ENCODE measurements at places on chromosomes 6 and 20.

- DNase-seq, result no peak
Observed at GRCh38 chr6:30748851-30749540, 4.6 kb upstream of the IER3 start.

DNA sequence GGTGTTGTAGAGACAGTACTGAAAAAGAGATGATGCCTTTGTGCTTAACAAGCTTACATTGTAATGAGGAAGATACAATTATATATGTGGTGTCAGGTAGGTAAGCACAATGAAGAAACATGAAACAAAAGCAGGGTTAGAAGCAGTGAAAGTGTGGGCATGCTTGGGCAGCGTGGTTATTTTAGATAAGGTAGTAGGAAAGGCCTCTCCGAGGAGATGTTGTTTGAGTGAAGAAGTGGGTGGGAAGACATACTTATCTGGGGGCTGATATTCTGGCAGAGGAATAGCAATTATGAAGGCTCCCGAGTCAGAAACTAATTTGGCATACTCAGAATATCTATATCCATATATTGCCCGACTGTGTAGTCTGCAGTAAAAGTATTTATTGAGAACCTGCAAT, 4.7 kb downstream of the CDKAL1 start:
- DNase-seq, result no peak

GRCh38 chr6:39231521-39232243, 2.4 kb upstream of the KCNK5 start:
- DNase-seq, result no peak

GRCh38 chr6:43715056-43715788, 27.6 kb upstream of the MRPS18A start:
- no peak for DNase-seq

GRCh38 chr6:92263864-92264263, 1155.5 kb downstream of the EPHA7 start:
- no peak for DNase-seq

- no peak for DNase-seq
Observed at GRCh38 chr6:111230351-111231089, 143.2 kb downstream of the SLC16A10 start.

DNA sequence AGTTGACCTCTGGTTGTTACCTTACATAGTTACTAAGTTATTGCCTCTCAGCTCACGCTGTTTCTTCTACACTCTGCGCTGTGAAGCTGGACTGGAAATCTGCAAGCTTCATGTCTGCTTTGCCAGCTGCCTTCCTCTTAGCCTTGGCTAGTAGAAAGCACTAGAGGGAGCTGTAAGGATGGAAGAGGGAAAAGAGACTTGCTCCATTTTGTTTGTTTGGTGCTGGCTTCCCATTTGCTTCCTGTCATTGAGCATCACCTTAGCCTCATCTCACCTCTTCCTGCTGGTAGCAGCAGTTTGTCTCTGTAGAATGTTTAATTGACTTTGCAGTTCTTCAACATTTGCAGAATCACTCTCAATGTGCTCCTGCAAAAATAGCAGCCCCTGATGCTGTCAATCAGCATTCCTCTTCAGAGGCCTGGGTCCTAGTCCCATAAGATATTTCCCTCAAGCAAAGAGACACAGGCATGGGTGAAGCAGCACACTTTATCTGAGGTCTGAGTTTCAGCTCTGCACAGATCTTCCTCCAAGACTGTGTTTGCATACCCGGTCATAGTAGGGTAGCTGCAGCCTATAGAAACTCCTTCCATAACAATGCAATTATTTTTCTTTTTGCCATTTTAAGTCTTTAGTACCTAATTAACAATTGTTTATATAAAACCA, 302.2 kb upstream of the EPHA7 start:
- DNase-seq, result no peak

- no peak for DNase-seq
Observed at GRCh38 chr6:16244446-16244845, 6.1 kb downstream of the GMPR start.

- DNase-seq, result no peak
Observed at GRCh38 chr6:136424901-136425300, 125.3 kb downstream of the MAP7 start.

Data from activated CD8-positive, alpha-beta memory T cell treated with anti-CD3 and anti-CD28 coated beads for 1 hour (primary cell).